NCI-H187 (cell line): ENCODE measurements at places on chromosomes 16 and 17.

DNA sequence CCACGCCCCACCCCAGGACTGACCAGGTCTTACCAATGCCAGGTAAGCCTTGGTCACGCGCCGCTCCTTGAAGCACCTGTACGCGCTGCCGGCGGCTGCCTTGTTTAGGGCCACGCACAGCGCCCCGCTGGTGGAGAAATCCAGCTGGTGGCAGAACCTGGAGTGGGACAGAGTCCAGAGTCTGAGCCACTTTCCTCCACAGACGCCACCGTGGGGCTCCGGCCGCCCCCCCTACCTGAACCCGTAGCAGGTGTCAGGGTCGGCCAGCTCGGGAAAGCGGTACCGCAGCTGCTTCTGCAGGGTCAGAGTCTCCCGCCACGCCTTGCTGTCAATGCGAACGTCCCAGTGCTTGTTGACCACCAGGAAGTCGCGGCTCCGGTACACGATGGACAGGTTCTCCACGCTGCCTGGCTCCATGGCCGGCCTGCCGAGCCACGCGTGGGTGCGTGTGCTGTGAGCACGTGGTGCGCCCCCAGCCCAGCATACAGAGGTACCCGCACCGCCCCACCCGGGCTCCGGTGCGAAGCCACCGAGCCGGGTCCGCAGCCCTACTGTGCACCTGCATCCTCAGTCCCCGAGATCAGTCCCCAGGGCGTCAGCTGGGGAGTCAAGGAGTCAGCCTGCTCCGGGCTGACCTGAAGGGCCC lies 737 bp downstream of the RPUSD1 start:
- DNase-seq: no peak

DNA sequence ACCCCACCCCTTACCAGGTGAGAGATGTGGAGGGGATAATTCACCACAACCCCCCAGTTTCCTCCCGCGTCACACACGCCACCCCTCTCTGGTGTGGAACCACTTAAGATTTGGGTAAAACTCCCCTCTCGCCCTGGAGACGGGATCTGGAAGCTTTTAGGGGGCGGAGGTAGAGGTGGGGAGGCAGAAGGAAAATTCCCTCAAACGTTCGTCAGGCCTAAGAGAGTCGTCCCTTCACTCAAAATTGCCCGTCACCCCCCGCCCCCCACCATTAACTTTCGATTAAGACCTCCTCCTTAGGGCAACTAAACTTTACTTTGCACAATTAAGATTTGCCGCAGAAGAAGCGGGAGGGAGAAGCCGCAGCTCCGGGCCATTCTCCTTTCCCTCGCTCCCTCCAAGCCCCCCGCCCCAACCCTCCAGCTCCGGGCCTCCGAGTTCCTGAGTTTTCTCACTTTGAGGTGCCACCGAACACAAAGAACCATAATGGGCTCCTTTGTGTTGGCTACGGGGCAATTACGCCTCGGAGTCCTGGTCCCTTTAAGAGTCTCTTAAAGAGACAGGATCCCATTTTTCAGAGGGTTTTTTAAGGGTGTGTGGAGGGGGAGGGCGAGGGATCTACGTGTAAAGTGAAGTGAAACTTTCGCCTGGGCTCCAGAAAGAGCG lies 985 bp upstream of the FZD2 start:
- DNase-seq: no peak

DNA sequence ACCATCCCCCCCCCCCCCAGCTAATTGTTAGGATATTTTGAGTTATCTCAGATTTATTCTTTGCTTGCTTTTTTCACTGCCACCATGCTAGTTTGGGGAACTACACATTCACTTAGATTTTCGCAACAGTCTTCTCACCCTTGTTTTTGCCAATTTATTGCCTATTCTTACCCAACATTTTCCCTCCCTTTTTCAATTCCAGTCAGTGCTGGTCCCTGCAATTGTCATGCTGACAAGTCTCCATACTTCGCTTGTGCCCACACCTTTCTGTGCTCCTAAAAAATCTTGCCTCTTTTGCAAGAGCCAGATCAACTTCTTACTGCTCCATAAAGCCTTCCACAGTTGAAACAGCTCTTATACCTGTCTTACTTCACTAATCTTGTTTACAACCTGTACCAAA lies 16.3 kb downstream of the TNRC6A start:
- no peak for DNase-seq

GRCh38 chr16:73280388-73280787 lies 232.5 kb upstream of the ZFHX3 start:
- no peak for DNase-seq

GRCh38 chr17:42751628-42752027 lies 6.8 kb upstream of the EZH1 start:
- no peak for DNase-seq

DNA sequence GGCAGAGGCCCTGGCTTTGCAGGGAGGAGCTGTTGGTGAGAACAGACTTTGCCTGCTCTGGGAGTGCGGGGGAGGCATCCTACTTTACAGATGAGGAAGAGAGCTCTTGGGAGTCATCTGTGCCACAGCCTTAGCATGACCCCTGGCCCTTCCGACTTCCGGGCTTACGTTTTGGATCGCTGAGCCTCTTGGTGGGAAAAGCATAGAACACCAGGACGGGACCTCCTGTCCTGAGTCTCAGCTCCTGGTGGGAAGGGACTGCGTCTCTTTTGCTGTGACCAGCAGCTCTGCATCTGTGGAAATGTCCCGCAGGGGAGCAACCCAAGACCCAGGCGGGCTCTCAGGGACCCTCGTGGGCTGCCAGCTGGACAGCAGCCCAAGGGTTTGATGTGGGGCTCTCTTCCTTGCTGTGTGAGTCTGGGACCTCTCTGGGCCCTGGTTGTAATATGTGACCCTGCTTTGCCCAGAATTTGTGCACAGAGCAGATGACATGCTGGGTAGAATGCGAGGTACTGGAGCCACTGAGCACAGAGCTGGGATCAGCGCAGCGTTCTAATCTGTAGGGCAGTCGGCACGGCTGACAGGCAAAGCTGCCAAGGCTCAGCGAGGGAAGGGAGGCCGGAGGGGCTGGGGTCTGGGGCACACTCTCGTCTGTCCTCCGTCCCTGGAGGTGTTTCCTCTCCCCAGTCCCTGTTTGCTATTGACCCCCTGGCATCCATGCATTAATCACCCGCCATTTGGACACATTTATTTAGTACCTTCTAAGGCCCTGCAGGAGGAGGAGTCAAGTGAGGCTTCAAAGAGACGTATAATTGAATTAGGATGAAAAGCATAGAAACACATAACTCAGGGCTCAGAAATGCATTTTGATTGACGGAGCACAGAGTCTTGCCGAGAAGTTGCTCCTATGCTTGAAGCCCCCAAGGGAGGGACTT lies 64.0 kb downstream of the NT5M start:
- DNase-seq: no peak

- no peak for DNase-seq
These were observed 238.0 kb upstream of the AXIN2 start for GRCh38 chr17:65799454-65799853.

GRCh38 chr17:83135692-83136091 lies 56.3 kb downstream of the METRNL start:
- DNase-seq: no peak

DNA sequence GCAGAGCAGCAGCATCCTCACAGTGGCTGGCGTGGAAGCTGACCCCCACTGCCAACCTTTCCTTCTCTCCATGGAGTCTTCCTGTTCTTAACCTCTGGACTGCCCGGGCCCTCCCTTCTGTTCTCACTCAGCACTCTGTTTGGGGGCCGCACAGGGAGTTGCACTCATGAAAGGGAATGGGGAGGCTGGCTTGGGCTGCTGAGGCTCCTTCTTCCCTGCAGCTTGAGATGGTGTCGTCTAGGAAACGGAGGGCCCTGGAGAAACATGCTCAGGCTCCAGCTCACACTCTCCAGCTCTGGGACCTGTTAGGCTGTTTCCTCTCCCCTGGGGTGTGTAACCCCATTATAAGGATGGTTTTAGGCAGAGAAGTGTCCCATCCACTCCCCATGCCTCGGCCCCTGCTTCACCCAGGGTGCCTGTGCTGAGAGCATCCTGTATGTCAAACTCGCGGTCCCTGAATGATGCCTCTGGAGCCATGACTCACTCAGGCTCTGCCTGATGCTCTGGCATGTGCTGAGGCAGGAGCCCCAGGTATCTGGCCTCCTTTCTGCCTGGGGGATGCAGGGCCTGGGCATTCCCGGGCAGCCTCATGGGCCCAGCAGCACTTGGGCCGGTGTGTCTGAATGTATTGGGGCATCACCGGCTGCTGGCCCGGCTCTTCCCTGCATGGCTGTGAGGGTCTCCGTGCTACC lies 18.9 kb downstream of the TMEM94 start:
- DNase-seq: no peak

DNA sequence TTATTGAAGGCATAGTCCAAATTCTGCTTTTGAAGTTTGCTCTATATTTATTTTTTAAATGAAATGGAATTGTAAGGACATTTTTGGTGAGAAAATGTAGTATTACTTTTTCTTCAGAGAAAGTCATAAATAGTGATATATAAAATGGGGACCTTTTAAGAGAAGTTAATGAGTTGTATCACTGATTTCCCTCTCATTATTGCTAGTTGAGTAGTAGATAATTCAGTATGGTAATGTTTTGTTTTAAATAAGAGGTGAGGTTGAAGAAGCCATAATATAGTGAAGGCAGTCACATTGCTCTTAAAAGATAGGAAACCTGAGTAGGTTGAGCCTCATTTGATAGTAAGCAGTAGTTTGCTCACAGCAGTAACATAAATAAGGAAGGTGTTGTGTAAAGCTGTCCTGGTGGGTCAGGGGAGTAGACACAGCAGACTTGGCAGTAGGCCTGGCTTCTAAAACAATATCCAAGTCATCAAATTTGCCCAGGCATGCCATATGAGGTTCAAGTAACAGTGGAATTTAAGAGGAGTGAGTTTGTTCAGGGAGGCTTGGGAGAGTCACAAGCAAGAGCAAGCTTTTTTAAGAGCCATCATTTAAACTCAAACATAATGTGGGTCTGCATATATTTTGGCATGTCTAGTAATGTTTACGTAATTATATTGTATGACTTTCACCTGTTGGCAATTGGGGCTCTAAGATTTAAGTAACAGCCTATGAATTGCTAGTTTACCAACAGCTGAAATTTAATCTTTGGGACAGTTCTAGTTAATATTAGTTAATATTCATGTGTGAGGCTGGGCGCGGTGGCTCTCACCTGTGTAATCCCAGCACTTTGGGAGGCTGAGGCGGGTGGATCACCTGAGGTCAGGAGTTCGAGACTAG lies 6.5 kb downstream of the NFATC3 start:
- no peak for DNase-seq

GRCh38 chr17:78781104-78781892 lies 775 bp downstream of the CYTH1 start:
- no peak for DNase-seq
